ENCODE measurements at places on chromosomes 5 and 9.
A peak's percentile ranks its signal among the peaks of the same experiment; 100 is the strongest.

- DNase-seq: no peak
Observed at GRCh38 chr9:112765281-112765680, 14.7 kb downstream of the SNX30 start.

DNA sequence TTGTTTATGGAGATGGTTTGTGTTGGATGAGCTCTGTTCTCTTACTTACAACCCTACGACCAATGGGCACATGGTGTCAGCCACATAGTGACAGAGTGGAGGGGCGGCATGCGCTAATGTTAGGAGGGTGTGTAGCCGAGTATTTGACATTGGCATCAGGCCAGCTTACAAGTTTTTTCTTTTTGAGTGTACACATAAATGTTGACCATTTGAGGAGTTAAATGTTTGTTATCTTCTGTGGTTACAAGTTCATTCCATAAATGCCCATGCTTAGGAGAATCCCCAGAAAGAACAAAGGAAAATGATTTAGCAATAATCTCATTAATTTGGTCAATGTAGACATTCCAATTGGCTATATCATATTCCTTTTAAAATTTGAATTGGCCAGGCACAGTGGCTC lies 180.1 kb upstream of the ELL2 start:
- no peak for DNase-seq

- no peak for DNase-seq
Observed at GRCh38 chr9:75023846-75024245, 4.2 kb downstream of the CARNMT1 start.

DNA sequence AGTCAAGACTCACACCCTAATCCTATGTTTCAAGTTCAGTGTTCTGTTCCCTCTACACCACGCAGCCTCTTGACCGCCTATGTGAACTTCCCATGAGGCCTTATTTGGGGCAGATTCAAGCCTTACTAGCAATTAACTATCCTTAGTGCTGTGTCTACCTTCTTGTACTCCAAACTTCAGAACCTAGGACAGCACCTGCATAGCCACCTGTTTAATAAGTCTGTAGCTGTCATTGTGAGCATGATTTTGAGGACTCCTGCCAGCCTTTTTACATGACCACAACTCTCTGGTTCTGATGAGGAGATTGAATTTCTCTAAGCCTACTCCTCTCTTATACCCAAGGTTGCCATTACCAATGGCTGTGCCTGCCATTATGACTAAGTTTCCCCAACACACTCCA lies 50.8 kb upstream of the PCSK1 start:
- DNase-seq: no peak

DNA sequence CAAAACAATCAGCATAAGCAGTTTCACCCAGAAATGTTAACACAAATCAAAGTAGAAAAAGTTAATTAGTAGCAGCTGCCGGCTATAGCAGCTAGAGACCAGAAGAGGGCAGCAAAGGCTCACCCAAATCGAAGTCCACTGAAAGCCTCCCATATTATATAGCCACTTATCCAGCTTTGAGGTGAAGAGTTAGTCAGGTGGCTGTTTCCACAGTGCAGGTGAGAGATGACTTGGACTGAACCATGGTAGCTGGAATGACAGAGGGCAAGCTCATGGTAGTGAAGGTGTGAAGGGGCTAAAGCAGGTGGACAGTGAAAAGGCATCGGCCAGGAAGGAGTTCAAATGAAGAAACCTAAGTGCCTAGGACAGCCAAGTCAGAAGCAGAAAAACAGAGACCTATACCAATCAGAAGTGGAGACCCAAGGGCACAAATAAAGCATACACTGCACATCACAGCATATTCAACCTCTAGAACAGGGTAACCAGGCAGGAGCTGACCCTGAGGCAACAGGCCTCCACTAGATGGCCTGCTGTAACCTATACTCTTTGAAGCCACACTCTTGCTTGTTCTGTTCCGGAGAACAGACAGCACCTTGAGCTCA lies 7.2 kb upstream of the RNF38 start:
- DNase-seq: peak; percentile 55
